Renal cortical epithelial cell (primary cell): ENCODE measurements at places on chromosomes 5 and 9.
A peak's percentile ranks its signal among the peaks of the same experiment; 100 is the strongest.

DNA sequence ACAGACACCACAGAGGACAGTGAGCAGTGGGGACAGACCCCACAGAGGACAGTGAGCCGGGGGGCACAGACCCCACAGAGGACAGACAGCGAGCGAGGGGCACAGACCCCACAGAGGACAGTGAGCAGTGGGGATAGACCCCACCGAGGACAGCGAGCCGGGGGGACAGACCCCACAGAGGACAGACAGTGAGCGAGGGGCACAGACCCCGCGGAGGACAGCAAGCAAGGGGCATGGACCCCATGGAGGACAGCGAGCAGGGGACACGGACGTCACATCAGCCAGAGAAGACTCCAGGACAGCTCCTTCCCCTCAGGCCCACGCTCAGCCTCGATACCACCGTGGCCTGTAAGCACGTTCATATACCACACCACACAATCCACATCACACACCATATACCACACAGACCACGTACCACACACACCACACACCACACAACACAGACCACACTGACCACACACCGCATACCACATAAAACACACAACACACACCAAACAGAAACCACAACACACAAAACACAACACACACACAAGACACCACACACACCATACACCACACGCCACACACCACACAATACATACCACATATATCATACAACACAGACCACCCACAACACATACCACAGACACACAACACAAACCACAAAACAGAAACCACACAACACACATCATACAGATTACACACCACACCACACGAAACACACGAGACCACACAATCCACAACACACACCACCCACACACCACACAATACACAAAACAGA is 5.2 kb upstream of the ZDHHC11 start:
- no peak for DNase-seq

DNA sequence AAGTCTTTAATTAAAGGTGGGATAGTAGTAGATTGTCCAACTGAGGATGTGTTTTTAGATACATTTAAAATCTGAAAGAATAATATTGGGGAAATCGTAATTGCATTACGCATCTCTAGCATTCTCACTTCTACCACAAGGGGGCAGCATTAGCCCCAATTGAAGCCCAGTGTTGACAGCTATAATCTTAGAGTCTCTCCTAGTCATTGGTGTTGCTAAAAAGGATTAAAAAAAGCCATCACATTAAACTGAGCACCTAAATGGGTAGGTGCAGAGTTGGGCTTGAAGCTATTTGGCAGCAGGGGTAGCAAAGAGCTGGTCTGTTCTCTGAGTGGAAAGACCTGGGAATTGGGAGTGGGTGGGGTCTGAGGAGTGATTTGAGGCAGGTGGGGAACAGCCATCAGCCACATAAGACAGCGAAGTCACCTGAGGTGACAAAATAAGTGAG is 177.2 kb downstream of the OSTF1 start:
- peak; percentile 26 for DNase-seq

DNA sequence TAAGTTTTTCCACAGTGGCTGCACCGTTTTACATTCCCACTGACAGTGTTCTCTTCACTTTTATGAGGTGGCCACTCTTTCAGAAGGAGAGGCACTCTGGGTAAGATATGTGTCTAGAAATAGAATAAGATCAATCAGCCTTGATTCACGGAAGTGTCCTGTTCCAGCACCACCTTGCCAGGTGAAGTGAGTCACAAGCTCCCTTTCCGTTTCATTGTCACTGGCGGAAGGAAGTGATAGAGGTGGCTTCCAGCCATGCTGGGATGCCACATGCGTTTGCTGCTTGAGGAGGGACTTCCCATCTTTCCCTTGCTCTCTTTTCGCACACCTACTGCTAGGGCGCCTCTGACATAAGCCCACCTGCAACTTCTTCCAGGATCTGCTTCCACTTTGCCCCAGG is 217.1 kb downstream of the PIK3R1 start:
- no peak for DNase-seq

- no peak for DNase-seq
These were observed 120.9 kb upstream of the C6 start for GRCh38 chr5:41334221-41334620.

DNA sequence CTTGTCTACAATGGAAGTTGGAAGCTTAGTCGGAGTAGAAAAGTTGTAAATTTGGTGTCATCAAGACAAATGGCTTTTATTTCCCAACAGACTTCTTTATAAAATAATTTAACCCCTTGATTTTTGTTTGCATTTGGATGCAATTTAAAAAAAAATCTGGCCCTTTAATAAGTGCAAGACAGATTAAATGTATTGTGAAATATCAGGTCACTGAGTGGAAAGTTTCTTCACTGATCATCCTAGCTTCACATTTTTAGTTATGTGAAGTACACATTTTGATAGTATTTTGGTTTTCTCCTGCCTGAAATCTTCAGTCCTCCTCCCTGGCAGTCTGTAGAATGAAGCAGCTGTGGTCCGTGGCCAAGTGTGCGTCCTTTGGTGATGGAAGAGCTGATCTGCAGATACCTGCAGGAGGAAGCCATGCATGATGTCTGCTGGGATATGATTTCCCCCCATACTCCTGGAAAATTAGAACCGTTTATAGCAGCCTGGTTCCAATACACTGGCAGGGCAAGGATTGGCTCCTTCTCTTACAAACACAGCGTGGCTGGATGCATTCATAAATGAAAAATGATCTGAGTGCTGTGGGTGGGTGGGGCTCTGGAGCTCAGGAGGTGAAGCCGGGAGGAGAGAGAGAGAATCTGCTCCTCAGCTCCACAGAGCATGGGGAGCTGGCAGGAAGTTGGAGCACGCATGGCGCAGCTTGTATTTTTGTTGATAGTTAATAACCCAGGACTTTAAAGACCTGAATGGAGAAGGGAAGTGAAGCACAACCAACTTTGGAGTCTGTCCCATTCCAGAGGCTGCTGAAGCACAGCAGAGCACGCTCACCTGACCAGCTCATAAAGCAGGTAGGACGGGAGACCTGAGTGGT is 238.4 kb downstream of the GOLPH3 start:
- DNase-seq: peak; percentile 70

GRCh38 chr5:126640866-126641265 is 40.1 kb downstream of the PHAX start:
- DNase-seq: no peak

GRCh38 chr5:14421851-14422250 is 159.7 kb upstream of the OTULINL start:
- no peak for DNase-seq

DNA sequence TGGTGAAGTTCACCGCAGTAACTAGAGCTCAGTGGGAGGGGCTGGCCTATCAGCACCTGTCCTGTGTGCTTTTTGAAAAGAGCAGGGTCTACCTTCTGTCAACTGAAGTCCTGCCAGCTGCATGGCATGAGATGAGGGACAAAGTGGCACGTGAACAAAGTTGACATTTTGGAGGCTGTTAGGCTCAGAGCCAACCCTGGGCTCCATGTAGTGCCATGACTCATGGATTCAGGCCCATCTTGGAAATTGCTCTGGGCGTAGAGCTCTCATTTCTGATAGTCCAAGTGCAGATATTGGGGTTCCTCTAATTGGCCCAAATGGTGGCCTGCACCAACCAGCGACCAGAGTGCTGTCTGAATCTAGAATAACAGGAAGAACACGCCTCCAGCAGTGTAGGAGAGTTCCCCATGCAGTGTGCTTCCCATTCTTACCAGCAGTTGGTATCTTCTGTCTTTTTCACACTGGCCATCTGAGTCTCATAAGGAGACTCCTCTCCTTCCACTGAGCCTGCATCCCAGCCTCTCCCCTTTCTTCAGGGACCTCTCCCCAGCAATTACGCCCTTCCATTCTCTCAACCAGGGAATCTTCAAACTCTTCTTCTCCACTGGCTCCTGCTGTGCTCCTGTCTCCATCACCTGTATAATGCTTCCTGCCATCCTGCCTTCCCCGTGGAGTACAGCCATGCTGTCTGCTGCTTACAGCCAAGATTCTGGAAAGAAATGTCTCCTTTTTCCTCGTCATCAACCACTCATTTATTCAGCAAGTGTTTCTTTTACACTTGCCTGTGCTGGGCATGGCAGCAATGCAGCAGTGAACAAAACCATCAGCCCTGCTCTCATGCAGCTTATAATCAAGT is 30.4 kb downstream of the IRF1 start:
- no peak for DNase-seq

GRCh38 chr5:172420235-172420939 is 33.9 kb downstream of the SH3PXD2B start:
- peak; percentile 91 for DNase-seq

- DNase-seq: peak; percentile 57
These were observed 4.5 kb downstream of the CEMIP2 start for GRCh38 chr9:71763832-71764231.

- peak; percentile 5 for DNase-seq
These were observed 72.4 kb downstream of the TEK start for GRCh38 chr9:27181381-27181780.

DNA sequence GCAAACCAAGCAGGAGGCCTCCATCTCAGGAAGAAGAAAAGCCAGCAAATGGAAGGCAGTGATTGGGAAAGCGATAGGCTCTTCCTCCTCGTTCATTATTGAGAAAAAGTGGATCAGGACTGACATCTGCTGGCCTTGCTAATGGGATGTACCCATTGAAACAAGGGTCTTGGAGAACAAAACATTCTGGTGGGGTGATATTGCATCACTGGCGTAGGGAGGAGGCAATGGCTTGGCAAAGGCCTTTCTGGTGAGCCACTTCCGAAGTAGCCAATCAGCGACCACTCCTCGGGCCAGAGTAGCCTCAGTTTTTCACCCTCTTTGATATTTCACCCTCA is 86.7 kb upstream of the NFIB start:
- peak; percentile 44 for DNase-seq

DNA sequence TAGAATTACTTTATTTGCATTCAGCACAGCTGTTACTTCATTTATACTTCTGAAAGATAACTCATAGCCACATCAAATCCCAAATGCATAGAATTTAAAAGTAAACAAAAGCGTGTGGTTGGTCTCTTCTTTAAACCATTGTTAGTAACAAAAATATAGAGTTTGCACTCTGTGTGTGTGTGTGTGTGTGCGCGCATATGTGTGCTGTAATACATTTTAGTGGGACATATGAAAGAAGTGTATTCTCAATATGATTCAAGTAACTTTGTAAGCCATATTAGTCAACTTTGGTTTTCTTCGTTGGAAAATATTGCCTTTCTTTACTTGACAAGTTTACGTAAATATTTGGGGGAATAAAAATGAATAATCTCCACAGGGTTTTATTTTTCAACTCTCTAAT is 106.1 kb upstream of the PRRC1 start:
- DNase-seq: no peak

DNA sequence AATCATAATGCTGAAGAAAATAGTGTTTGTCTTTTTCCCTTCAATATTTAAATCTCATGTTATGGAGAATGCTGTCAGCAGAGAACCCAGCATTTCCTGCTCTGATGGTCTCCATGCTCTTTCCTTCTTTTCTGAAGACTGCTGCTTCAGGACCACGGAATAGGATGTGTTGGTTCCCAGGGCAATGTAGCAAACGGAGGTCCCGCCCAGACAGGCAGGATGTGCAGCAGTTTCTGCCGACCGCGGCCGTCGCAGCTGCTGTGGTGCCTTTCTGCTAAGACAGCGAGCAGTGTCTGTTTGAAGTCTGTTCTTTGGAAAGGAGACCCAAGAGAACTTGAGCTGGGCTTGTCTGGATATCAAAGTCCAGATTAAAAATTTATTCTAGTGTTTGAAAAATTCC is 654.3 kb downstream of the CCDC171 start:
- DNase-seq: peak; percentile 27

- DNase-seq: no peak
These were observed 359.0 kb downstream of the SLIT3 start for GRCh38 chr5:168941901-168942300.

DNA sequence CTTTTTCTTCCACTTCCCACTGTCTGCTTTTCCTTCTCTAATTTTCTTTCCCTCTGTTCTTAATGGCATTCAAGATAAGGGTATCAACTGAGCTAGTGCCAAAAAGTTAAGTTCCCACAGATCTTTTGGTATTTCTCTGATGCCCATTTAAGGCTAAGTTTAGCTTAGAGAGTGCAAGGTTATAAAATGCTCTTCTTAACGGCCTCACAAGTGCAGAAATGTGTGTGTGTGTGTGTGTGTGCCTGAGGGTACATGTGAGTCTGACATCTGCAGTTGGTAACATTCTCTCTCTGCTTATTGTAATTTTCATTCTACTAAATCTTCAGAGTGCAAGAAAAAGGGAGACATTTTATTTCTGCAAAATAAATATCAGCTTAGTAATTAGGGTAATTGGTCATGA is 24.2 kb downstream of the FBN2 start:
- no peak for DNase-seq

DNA sequence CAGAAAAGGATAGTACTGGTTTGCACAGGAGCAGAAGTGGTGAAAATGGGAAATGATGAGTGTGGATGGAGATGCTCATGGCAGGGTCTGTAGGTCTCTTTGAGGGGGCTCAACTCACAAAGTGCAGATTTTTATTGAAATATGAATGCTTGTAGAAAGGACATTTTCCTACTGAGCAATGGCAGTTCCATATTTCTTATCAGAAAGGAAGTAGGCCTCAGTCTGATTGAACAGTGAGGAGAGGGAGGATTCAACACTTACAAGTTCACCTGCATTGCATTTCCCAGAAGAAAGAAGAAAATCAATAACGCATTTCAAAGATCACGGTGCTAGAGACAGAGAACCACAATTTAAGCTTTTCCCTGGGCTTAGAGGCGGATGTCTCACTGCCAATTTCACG is 49.2 kb downstream of the ANXA2R start:
- DNase-seq: no peak

DNA sequence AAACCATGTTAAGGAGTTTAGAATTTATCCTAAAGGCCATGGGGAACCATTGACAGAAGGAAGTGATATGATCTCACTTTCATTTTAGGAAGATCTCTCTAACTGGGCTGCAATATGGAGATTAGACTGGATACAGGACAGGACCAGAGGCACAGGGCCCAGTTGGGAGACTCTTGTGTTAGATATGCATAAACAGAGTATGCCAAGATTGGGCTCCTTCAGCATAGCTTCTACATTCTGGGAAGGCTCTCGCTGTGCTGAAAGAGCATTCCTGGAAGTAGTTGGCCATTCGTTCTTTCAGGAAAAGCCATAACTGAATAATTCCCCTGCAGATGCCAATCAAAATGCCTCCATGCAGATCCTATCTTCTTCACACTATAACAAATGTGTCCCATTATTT is 204.5 kb downstream of the CWC27 start:
- DNase-seq: no peak

GRCh38 chr5:132473668-132474067 is 16.9 kb downstream of the IRF1 start:
- no peak for DNase-seq

- DNase-seq: no peak
These were observed 299.2 kb upstream of the ZNF608 start for GRCh38 chr5:125045646-125046045.

GRCh38 chr9:77417566-77417965 is 230.6 kb downstream of the GNA14 start:
- DNase-seq: peak; percentile 16

GRCh38 chr9:127955294-127956015 is 17.8 kb upstream of the DPM2 start:
- peak; percentile 79 for DNase-seq

- DNase-seq: peak; percentile 99
These were observed 11.0 kb upstream of the SH3RF2 start for GRCh38 chr5:145925353-145925752.

GRCh38 chr9:9783211-9783610 is 829.6 kb downstream of the PTPRD start:
- DNase-seq: no peak

GRCh38 chr5:133839721-133840120 is 128.7 kb downstream of the C5orf15 start:
- DNase-seq: no peak

GRCh38 chr5:158116965-158117364 is 258.0 kb upstream of the CLINT1 start:
- peak; percentile 49 for DNase-seq

- no peak for DNase-seq
These were observed 107.3 kb upstream of the ALDH1B1 start for GRCh38 chr9:38285236-38285635.
